Stimulated activated CD4-positive, alpha-beta T cell treated with anti-CD3 and anti-CD28 coated beads, Interleukin-4, amount 100 ng/mL, for 24 hours (primary cell): ENCODE measurements at places on chromosomes 6 and 20.
A peak's percentile ranks its signal among the peaks of the same experiment; 100 is the strongest.

GRCh38 chr6:12947151-12947871 is 230.7 kb downstream of the PHACTR1 start:
- DNase-seq: no peak

- no peak for DNase-seq
These were observed 612.2 kb downstream of the HDGFL1 start for GRCh38 chr6:23181356-23182110.

DNA sequence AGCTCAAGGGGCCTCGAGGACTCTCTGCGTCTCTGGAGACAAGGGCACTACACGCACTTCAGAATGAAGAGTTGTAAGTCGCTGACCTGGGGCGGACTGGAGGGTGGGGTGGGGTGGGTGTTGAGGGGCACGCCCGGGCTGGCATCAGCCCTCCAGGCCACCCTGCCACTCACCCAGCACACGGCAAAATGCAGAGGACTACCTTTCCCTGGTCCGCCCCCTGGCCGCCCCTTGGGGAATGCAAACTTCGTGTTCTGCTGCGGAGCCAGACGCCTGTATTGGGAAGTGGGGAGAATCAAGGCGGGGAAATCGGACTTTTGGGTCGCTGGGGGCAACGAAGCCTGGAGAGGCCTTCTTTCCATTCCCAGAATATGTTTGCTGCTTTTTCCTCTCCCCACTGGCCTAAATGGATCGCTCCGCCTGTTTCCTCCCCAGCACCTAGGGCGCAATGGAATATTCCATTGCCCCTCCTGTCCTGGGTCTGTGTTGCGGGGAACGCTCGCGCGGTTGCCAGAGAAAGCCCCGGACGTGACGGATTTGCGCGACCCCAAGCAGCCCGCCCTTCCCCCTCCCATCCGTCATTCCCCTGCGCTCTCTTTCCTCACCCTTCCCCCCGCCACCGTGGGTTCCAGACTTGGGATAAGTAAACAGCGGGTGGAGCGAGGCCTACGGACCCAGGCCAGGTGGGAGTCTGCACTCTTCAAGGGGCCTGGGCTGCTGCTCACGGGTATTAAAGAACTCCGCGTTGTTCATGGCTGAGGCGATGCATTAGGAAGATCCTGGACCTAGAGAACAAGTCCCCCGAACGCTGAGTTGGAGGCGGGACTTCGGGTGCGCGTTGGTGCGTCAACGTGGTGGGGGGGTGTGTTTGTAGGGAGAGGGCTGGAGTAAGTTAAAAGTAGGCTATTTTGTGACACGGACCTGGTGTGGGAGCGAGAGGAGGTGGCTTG is at the start of gene PPT2:
PPT2 (plus strand) TSS at position 578 of the 950 bp plus-strand sequence. CDS start 454 bp downstream, outside the sequence.
- peak; percentile 76 for DNase-seq

DNA sequence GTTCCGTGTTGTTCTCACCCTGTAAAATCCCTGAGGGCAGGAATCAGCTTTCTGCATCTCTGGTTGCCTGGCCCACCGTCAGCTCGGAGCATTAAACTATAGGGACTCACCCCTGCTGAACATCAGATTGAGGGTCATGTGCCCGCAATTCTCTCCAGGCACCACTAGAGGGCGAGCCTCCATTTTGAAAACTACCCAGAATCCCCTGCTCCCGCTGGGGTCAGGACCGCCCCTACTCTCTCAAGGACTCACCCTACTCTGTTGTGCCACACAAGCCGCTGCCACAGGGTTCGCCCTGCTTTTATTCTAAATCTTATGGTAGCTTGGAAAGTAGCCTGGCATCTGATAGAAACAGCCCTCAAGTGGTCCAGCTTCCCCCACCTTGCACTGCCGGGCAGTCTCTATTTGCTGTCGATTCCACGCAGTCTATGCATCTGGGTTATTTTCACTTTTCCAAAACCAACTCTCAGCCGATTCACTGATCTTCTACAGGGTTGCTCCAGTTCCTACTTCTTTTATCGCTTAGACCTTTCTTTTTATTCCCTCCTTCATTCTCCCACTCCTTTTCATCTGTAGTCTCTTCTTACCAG is 244.1 kb upstream of the QKI start:
- DNase-seq: peak; percentile 20

DNA sequence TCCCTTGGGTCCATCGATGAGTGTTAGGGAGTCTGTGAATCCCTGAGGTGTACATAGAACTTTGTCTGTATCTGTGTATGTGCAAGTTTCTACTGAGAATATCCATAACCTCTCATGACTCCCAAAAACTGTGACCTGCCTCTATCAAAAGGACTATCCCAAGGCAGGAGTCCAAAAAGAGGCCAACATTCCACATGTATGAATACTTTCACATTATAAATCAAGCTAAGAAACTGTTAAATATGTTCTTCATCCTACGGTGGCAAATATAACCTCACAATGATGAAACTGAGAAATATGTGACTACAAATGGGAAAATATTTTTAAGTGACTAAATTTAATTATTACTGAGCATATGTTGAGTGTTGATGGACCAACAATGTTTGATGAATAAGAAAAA is 16.1 kb upstream of the STX11 start:
- no peak for DNase-seq

- DNase-seq: peak; percentile 82
These were observed 20.6 kb upstream of the HLA-F start for GRCh38 chr6:29702519-29703103.

- DNase-seq: no peak
These were observed 913.0 kb downstream of the C6orf118 start for GRCh38 chr6:164396071-164397047.

- no peak for DNase-seq
These were observed 17.8 kb upstream of the RALGAPB start for GRCh38 chr20:38454556-38455473.
